ENCODE measurements at places on chromosomes 3 and 15.

DNA sequence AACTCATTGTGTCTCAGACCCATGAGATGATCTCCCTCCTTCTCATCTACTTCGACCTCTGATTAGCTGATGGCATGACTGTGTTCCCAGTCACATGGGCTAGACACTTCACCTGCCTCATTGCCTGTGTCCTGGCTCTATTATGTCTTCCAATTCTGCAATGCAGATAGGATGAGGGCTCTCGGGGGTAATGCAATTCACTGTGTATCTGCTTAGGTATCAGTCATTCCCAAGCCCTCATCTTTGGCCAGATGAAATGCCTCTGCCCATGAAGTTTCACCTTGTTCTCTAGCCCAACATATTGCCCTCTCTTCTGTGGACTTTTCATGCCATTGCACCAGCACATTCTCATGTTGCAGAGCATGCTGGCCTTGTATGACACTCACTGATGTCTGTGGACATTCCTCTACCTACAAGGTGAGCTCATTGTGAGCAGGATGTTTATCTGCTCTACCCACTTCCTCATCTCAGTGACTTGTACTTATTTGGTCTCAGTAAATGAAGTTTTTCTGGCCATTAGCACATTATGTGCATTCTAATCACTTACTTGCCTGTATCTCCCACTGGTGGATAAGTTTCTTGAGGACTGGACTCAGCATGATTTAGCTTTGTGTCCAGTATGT is 32.3 kb downstream of the MOBP start:
- no peak for DNase-seq

DNA sequence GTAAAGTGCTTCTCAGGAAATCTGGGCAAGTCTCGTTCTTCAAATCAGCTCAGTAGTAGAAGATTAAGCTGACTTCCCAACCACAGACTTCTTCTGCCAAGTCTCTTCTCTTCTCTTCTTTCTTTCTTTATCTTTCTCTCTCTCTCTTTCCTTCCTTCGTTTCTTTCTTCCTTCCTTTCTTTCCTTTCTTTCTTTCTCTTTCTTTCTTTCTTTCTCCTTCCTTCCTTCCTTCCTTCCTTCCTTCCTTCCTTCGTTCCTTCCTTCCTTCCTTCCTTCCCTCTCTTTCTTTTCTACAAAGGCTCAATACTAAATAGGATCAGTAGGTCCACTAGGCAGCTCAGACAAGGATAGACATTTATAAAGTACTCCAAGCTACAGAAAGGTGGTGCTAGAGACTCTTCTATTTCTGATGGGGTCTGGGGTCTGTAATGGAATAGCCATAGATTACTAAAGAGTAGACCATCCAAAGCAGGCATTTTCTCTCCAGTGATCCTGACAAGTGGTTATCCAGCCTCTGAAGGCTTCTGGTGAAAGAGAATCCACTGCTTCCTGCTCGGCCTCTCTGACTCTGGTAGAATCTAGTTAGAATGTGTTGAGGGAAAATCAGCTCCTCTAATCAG is 100.8 kb downstream of the TPRG1 start:
- no peak for DNase-seq

DNA sequence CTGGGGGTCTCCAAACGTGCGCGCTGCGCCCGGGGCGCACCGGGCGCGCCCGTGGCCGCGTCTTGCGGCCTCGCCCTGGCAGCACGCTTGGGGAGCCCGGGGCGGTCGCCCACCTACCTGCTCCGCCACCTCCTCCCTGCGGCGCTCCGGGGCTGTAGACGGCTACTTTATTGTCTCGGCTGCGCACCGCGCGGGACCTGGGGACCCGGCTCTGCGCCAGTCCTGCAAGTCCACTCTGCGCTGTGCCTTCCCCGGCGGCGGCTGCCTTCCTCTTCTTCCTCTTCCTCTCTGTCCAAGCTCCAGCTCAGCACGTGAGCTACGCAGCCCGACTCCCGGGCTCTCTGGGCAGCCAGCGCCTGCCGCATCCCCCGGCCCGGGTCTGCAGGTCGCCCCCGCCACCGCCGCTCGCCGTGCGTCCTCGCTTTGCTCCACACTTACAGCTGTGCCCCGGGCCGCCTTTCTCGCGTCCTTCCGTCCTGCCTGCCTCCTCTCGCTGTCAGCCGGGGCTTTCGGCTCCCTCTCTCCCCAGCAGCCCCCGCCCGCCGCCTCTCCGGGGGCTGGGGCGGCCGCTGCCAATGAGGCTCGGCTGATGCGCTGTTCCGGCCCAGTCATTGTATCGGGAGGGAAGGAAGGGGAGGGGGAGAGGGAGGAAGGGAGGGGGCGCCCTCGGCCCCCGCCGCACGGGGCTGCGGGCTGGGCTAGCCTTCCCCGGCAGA is 156.4 kb upstream of the FRMD4B start:
- DNase-seq = no peak

- no peak for DNase-seq
Measured at GRCh38 chr3:71977525-71977924, 192.6 kb upstream of the PROK2 start.

DNA sequence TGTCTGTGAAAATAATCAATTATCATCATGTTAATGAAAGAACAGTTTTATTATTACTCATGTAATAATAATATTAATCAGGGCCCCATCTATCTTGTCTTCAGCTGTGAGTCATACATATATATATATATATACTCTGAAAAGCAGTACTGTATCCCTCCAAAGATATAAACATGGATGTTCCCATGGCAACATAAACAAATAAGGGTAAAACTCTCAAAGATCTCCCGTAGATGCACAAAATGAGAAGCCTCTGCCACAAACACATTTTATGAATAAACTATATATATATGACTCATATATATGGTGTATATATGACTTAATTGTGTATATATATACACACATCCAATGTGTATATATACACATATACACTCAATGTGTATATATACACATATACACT is 163.8 kb upstream of the ARHGEF26 start:
- DNase-seq = no peak

- no peak for DNase-seq
Measured at GRCh38 chr3:177754508-177754921, 557.2 kb upstream of the TBL1XR1 start.

GRCh38 chr15:45583731-45584639 is 3.2 kb upstream of the BLOC1S6 start:
- no peak for DNase-seq

GRCh38 chr3:181383760-181384159 is 328.0 kb upstream of the SOX2 start:
- no peak for DNase-seq

DNA sequence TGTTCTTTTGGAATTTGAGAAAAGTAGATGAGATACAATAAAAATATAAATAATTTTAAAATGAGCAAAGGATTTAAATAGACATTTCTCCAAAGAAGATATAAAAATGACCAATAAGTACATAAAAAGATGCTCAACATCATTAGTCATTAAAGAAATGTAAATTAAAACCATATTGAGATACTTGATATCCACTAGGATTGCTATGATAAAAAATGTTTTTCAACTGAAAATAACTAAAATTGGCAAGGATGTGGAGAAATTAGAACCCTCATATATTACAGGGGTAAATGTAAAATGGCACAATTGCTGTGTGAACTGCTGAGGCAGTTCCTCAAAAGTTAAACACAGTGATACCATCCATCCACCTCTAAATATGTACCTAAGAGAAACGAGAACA is 38.8 kb downstream of the LRRFIP2 start:
- no peak for DNase-seq

DNA sequence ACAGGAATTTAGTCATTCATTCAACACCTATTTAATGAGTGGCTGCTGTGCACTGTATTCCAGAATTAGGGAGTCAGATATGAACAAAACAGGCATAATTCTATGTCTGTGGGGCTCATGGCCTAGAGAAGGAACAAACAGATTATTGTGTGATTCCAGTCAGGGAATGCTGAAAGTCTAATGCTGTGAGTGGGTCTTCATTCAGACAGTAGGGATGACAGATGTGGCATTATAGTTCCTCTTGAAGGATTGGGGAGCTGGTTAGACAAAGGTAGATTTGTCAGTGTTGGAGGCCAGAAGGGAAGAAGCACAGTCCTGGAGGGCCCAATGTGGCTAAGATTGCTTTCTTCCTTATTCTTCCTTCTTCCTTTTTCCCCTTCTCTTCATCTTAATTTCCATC is 226.4 kb upstream of the EIF1B start:
- no peak for DNase-seq

- DNase-seq = no peak
Measured at GRCh38 chr3:135393159-135393558, 572.4 kb upstream of the PPP2R3A start.

- DNase-seq = peak; percentile 79
Measured at GRCh38 chr15:36778531-36778930, 199.1 kb downstream of the CDIN1 start.

DNA sequence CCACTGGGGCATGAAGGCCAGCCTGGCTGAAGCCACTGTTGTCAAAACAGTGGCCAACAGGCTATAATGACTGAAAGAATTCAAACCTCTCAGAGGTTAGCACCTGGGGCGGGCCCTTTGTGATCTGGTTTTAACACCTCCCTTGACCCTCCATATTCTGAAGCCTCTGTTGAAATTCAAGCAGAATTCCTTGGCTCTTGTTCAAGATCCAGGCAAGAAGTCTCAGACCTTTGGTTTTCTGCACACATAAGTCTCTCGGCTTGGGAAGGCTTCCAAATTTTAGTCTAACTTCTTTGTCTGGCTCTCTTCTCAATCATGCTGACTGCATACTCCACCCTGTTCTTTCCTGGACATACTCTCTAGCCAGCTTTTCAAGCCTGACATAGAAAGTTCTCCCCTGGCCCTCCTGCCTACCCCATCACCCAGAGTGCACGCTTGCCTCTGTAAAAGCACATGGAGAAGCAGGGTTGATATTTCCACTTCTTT is 144.5 kb downstream of the PDZRN3 start:
- DNase-seq = no peak

GRCh38 chr3:56783644-56784447 is 17.9 kb downstream of the ARHGEF3 start:
- peak; percentile 28 for DNase-seq

GRCh38 chr3:36399933-36400332 is 19.6 kb downstream of the STAC start:
- no peak for DNase-seq

DNA sequence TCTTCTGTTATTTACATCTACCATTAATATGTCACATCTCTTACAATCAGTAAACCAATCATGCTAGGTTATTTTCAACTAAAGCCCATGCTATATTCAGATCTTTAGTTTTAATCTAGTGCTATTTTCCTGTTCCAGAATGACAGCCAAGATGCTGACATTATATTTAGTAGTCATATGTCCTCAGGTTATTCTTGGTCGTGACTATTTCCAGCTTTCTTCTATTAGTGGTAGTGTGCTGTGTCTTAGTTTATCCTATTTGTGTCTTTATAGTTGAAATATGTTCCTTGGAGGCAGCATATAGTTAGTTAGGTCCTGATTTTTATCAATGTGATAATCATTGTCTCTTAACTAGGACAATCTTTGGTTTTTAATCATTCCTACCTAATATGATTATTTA is 566.5 kb downstream of the CADM2 start:
- DNase-seq = no peak

DNA sequence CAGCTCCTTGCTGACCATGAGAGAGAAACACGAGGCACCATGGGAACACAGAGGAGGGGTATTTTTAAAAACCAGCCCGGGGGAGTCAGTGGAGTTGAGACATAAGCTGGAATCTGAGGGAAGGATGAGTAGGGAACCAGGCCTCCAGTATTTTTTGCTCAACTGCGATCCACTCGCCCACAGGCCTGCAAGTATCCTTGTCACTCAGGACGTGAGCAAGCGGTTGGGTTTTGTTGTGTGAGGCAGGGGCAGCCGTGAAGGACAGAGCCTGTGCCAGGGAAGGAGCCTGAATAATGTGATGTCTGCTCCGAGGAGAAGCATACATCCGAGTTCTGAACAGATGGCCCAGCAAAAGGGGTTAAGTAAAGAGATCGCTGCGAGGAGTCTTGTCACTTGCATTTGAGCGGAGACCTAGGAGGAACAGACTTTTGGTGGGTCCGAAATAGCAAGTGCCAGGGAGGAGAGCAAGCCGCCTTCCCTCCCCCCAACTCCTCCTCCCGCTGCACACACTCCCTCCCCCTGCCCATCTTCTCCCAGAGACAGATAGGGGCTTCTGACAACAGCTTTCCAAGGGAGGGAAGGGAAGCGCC is 20.4 kb upstream of the NTRK3 start:
- no peak for DNase-seq

GRCh38 chr3:44976002-44976815 is at the start of the genes EXOSC7 and ZDHHC3:
TSS of gene EXOSC7 (plus strand) at chr3:44976244. CDS start at chr3:44976278, 34 bp downstream.
TSS of gene ZDHHC3 (minus strand) at chr3:44976174. CDS start at chr3:44959436, 16,738 bp downstream.
- DNase-seq = no peak

DNA sequence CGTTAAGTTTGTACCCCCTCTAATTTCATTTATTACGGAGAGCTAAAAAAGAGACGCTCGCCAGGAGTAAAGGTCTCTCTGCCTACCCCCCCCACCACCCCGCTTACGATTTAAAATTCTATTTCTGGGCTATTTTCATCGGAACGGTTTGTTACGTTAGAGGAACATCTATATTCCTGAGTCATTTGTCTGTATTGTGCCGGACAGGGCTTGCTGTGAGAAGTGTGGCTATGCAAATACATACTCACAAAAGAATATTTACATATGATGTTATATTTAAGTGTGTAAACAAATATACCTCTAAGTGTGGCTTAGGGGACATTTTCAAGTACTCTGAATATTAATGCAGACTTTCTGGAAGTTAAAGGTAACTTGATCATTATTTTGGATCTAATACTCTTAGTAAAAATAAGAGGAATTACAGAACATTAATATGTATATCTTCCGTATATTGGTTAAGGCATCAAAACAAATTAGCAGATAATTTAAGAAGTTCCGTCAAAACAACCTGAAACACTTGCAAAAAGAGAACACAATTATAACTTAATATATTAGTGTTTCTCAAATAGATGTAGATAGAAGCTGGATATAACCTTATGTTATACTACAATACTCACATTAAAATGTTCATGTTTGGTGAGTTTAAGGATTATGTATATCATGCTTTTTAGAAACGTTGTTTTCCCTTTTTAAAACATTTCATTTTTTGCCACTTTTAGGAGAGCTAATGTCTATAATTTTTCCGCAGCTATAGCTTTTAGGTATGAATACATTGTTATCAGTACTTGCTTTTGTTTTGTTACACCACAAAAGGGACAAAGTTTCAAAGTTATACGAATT is 1.6 kb upstream of the SHOX2 start:
- no peak for DNase-seq

- no peak for DNase-seq
Measured at GRCh38 chr15:66714543-66714981, 12.5 kb downstream of the SMAD6 start.

DNA sequence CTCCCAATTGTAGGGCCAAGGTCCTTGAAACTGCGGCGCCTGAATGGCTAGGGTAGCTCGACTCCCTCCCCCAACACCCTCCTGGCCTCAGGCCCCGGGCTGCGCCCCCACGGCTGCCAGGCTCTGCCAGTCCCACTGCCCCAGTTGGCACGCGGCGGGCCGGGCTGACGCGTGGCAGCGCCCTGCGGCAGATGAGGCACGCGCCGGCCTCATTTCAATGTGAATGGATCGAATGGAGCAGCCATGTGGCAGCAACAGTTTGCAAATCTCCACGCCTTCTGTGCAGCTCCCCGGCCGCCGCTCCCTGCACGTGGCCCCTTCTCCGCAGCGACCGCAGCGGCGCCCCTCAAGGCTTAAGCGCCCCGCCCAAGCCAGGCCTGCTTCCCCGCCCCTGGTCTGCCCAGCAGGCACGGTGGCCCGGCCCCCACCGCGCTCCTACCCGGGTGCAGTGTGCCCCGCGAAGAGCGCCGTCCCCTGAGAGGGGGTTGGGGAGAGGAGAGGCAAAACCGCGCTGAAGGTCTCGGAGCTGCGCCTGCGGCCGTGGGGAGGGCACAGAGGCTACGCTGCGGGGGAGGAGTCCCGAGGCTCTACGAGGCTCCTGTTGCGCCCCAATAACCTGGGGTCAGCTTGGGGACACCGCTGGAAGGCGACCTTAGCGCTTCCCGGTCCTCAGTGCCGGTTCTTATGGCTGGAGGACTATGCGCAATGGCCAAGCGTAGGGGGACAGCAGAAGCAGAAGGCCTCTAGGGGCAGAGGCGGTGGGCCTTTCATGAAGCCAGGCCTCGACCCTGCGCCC is 3.1 kb upstream of the DLL4 start:
- no peak for DNase-seq
